Cortex of kidney (tissue), 1 donor: ENCODE measurements at places on chromosomes 3 and 15.

GRCh38 chr3:9754678-9755077 lies 4.9 kb downstream of the OGG1 start:
- no peak for DNase-seq

DNA sequence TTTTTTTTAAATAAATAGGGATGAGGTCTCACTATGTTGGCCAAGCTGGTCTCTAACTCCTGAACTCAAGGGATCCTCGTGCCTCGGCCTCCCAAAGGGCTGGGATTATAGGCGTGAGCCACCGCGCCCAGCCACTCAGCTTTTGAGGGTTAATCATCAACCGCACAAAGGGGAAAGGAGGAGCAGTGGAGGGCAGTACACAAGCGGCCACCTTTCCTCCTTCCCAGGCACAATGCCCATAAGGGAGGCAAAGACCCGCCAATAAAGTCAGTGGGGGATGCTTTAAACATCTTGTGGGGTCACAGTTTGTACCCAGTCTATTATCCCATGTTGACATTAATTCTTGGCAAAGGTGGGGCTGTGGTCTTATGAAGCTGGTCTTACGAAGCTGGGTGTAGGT lies 32.4 kb downstream of the EHD4 start:
- no peak for DNase-seq

- DNase-seq, result no peak
Measured at GRCh38 chr15:51307325-51307724, 31.1 kb downstream of the CYP19A1 start.

- no peak for DNase-seq
Measured at GRCh38 chr3:129003578-129004112, 2.5 kb downstream of the EFCC1 start.

GRCh38 chr15:95857124-95857757 lies 473.3 kb upstream of the NR2F2 start:
- DNase-seq, result no peak

DNA sequence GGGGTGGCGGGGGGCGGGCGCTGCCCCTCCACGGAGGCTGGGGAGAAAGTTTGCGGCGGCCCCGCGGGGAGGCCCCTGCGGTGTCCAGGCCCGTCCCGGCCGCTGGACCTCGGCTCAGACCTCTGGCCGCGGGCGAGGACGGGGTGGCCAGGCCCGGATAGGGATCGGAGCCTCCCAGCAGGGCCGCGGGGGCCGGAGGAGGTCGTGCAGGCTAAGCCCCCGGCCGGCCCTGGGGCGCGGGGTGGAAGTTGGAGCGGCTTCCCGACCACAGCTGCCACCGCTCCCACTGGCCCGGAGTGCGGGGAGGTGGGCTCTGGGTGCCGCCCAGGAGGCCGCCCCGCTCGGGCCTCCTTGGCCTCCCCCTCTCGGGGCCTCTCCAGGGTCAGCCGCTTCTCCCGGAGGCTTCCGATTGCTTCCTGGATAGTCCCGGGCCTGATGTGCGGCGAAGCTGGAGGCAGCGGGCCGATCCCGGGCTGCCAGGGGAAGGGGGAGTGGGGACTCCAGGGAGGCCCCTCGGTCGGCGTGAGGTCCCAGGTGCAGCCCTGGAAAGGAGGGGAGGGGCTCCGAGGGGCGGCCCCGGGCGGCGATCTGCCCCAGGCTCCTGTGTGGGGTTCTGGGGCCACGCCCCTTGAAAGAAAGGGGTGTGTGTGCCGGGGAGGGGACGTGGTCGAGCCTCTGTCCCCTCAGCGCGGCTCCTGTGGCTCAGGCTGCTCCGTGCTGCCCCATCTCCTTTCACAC lies 907 bp downstream of the PLXNA1 start:
- no peak for DNase-seq

DNA sequence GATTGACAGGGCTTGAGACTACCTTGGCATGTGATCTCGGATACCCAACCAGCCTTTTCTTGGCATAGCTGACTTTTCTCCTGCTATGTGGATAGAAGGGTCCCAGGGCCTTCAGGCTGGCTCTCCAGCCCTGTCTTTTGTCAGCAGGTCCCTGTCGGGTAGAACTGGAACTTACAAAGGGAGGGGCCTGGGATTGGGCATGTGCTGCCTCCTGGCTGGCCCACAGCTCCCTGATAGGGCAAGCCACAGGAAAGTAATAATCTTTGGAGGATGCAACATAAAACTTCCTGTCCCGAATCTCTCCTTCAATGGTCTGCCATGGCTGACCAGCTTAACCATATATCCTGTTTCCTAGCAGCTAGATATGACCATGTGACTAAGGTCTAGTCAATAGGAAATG lies 89.1 kb downstream of the ABHD5 start:
- no peak for DNase-seq

- DNase-seq, result no peak
Measured at GRCh38 chr3:107103786-107104185, 273.5 kb upstream of the CCDC54 start.

- DNase-seq, result no peak
Measured at GRCh38 chr15:29687204-29687815, 135.0 kb downstream of the TJP1 start.

GRCh38 chr3:138351916-138352550 lies 3.7 kb downstream of the MRAS start:
- DNase-seq, result no peak

DNA sequence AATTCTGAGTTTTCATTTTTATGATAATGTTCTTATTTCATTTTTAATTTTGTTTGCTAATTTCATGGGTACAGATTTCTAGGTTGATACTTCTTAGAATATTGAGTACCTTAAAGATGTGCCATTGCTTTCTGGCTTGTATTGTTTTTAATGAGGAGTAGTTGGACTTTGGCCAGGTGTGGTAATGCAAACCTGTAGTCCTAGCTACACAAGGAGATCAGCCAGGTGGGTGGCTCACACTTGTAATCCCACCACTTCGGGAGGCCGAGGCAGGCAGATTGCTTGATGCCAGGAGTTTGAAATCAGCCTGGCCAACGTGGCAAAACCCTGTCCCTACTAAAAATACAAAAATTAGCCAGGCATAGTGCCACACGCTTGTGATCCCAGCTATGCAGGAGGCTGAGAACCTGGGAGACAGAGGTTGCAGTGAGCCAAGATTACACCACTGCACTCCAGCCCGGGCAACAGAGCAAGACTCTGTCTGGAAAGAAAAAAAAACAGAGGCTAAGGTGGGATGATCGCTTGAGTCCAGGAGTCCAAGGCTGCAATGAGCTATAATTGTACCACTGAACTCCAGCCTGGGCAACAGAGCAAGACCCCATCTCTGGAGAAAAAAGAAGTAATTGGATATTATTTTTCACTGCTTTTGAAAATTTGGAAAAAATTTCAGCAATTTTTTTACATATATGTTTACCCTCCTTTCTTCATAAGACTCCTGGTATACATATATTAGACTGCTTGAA lies 198.0 kb downstream of the ALCAM start:
- no peak for DNase-seq

GRCh38 chr3:110940055-110940454 lies 131.6 kb upstream of the NECTIN3 start:
- DNase-seq, result no peak

DNA sequence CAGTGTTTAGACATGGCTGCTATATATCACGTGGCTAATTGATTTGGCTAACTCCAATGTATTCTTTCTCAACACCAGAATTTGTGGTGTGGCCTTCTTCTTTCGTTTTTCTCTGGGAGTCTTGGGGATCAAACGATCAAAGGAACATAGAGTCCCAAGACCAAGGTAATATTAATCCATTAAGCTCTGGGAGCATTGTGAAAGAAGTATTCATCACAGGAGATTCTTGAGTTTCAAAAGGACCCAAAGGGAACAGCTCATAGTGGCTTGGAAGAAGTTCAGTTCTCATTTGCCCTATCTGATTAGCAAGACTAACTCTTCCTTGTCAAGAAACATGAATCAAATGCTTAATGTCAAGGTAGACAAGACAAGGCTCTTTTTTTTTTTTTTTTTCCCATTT lies 32.9 kb upstream of the TICRR start:
- DNase-seq, result no peak

DNA sequence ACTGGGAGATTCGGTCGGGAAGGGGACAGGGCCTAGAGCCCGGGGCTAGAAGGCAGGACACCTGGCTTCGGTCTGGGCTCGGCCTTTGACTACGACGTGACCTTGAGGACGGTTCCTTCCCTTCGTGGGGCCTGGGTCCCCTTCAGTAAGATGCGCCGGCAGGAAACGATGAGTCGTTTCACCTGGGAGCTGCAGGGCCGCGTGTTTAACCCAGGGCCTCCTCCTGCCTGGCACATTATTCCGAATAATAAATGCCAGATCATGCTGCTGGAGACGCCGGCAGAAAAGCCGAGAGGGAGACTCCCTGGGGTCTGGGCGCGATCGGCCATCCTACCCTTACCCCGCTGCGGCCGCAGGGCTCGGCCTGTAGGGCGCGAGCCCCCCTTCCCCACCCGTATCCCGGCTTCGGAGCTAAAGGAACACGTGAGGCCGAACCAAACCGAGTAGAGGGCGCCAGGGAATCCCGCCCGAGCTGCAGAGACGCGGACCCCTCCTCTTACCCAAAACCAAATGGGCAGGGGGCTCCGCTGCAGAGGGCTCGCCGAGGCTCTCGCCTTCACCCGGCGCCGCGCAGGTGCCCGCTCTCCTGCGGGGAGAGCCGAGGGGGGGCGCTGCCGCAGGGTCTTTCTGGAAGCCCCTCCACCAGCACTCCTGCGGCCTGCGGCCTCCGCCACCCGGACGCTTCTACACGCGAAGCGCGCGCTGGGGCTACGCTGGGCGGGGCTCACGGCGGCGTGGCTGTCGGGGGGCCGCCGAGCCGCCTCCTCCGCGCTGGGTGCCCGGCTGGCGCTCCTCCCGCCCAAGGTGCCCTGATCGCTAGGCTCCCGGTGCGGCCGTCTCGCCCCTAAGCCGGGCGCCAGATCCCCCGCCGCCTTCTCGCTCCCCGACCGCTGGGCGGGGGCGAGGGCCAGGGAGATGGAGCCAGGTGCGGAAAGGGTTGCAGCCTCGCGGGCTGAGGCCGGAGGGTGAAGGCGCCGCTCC lies at the start of gene BDH1:
BDH1 (minus strand) TSS at position 688 of the 981 bp plus-strand sequence. CDS start 9,525 bp downstream, outside the sequence.
- no peak for DNase-seq
